Stimulated activated naive CD4-positive, alpha-beta T cell (primary cell): ENCODE measurements at places on chromosomes 5 and 9.
A peak's percentile ranks its signal among the peaks of the same experiment; 100 is the strongest.

DNA sequence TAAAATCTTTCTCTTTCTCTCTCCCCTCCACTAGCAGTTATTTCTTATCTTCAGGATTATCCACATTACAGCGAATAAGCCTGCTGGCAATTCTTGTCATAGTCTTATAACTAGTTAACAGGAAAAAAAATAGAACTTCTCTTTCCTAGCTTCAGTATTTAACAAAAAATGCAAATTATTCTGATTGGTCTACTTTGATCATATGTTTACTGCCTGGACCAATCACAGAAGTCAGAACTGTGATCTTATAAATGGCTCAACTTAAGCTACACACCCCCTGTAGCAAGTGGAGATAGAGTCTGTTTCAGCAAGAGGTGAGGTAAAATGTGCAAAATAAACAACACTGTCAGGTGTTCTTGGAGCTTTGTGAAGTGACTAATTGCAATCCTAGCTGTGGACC is 389.4 kb upstream of the TUSC1 start:
- DNase-seq, result no peak

GRCh38 chr9:107971241-107971640 is 481.7 kb upstream of the KLF4 start:
- DNase-seq, result no peak

GRCh38 chr5:138369706-138370105 is 17.2 kb downstream of the KDM3B start:
- no peak for DNase-seq

GRCh38 chr9:15328946-15329345 is 21.9 kb upstream of the TTC39B start:
- DNase-seq, result no peak

- no peak for DNase-seq
Measured at GRCh38 chr5:90050103-90050502, 359.5 kb downstream of the CETN3 start.

GRCh38 chr9:2859776-2860379 is 16.0 kb upstream of the PUM3 start:
- peak; percentile 6 for DNase-seq
